NCI-H510A treated with DMSO at 0.1 percent for 48 hours (cell line): ENCODE measurements at places on chromosomes 6 and 20.
A peak's percentile ranks its signal among the peaks of the same experiment; 100 is the strongest.

- DNase-seq, result peak; percentile 92
Measured at GRCh38 chr6:33323623-33323948, 6.0 kb upstream of the ZBTB22 start.

GRCh38 chr6:72683797-72684196 is 61.9 kb downstream of the KCNQ5 start:
- DNase-seq, result no peak

DNA sequence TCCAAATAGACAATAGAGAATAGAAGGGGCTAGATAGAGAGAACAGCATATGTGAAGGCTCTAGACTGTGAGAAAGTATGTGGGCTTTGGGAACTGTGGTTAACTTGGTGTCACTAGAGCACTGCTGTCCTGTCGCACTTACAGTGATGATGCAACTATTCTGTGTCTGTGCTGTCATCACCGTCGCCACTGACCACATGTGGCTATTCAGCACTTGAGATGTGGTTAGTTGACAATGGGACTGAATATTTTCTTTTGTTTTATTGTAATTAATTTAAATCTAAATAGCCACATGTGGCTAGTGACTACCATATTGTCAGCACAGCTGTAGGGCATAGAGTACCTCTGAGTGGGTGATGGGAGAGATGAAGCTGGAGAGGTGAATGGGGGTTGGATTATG is 39.0 kb upstream of the IFNGR1 start:
- DNase-seq, result no peak

DNA sequence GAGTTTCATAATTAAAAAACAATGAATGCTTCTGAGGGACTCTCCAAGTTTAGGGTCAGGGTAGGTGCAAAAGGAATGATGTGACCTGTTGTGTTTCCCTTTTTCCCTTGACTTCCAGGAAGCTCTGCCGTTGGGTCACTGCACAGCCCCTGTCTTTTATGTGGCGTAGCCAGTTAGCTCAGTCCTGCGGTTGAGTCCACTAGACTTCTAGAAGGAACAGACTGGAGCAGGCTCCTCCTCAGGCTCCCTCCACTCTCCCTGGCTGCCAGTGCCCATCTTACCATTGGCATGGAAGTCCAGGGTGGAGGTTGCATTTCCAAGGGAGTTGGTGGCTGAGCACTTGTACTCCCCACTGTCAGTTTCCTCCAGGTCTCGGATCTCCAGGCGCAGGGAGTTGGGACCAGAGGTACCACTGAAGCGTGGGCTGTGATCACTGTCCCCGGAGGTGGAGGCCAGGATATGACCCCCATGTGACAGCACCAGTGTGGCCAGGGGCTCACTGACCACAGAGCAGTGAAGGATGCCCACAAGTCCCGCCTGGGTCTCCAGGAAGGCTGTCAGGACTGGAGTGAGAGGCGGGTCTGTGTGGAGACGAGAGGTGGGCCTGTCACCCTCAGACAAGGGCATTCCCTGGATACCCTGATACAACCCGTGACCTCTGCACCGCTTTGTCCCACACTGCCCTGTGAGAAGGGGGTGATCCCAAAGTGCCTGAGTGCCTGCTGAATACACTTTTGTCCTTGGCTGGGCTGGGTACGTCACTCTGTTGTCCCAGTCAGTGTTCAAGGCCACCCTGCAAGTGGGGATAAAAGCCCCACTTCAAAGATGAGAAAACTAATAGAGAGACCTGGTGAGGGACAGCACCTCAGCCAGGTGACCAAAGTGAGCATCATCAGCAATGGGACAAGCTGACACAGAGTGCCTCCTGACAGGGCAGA is 11.1 kb downstream of the SIGLEC1 start:
- DNase-seq, result no peak

DNA sequence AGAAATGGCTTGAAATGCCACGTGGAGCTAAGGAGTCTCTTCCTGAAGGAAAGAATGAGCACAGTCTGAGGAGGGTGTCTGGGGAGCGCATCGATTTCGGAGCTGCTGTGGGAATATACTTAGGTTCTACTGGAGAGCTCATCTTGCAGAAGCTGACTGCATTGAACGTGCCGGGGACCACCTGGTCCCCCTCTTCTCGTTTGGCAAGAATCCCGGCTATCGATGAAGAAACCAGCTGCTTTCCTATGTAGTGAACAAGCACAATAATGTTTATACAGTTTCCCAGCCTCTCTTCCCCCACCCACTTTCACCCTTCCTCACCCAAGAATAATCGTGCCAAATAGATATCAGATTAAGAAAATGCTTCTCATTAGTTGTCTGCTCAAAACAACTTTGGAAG is 242.5 kb downstream of the PACRG start:
- DNase-seq, result no peak

DNA sequence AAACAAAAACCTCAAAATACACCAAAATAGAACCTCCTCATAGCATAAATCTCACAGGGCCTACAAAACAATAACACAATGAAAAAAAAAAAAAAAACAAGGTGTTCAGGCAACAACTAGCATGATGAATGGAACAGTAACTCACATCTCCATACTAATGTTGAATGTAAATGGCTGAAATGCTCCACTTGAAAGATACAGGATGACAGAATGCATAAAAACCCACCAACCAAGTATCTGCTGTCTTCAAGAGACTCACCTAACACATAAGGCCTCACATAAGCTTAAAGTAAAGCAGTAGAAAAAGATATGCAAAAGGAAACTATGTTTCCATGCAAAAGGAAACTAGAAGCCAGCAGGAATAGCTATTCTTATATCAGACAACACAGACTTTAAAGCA is 121.3 kb downstream of the CDK19 start:
- DNase-seq, result no peak

DNA sequence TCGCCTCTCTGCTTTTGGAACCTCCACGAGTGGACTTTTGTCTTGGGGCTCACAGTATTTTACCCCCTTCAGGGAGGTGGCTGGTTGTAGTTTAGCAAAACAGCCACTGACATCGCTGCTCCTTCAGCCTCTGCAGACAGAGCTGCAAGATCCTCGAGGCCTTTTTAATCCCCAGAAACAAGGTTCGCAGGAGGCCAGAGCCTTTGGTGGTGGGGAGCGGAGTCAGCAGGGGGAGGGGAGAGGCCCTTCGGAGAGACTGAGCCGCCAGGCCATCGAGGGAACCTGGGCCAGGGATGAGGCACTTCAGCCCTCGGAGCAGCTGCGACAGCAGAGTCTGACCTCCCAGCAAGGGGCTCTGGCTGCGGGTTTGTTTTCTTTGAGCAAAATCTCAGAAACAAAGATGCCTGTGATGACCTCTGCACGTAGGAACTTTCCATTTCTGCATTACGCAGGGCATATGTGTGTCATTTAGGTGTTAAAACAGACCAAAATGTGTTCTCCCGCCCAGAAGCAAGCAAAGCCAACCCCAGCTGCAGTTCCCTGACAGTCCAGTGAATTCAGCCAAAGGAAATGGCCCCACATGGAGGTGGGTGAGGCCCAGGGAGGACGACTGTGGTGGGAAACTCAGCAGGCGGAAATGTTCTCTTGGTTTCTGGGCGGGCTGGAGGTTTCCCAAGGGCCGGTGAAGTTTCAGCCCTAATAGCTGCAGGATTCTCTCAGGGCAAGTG is 171.2 kb upstream of the SULF2 start:
- DNase-seq, result no peak

DNA sequence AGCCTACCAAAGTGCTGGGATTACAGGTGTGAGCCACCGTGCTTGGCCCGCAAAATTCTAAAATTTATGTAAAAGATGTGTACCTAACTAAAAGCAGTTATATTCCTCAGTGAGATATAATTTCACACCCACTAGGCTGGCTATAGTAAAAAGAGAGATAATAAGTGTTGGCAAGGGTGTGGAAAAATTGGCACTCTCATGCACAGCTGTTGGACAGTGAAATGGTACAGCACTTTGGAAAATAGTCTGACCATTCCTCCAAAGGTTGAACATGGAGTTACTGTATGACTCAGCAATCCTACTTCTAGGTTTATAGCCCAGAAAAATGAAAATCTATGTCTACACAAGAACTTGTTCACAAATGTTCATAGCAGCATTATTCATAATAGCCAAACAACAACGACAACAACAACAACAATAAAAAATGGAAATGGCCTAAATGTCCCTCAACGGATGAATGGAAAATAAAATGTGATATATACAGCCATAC is 13.9 kb downstream of the C6orf15 start:
- no peak for DNase-seq

DNA sequence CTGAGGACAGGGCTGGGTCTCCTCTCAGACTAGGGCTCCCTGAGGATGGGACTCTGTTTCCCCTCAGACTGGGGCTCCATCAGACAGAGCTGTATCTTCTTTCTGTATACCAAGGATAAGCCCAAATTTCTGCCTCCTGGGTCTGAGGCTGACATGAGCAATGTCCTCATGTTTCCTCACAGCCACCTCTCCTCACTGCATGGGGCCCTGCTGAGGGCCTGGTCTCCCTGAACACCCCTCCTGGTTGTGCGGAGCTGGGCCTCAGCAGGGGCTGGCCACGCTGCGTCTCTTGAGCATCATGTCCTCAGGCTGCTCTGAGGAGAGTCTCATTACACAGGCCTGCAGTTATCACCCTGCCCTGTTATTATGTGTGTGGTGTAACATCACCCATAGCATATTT is 144.6 kb downstream of the LRFN2 start:
- DNase-seq, result no peak

DNA sequence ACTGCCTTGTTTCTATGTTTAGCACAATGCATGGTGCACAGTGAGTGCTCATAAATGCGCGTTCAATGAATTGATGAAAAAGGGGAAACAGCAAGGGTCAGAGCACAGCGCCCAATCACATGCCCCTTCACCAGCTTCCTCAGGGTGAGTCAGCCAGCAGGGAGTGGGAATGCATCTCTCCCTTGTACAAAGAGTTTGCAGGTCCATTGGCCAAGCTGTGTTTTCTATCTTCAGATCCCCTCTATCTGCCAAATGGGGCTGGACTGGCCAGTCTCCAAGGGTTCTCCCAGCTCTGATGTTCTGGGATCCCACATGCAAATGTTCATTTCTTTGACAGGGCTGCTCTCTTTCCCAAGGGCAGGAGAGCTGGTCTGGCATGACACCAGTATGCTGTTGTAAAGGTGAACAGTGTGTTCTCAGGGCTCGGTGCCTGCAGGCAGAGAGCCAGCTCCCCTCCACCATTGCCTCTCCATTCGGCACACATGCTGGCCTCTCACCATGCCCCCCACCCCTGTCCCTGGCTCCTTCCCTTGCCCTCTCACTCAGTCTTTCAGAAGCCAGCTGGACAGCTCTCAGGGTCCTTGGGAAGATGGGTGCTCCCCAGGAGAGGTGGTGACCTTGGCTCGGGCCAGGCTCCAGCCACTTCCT is 25.0 kb downstream of the ANGPT4 start:
- no peak for DNase-seq

GRCh38 chr6:136608991-136609390 is 58.8 kb upstream of the MAP7 start:
- no peak for DNase-seq

- DNase-seq, result no peak
Measured at GRCh38 chr6:139603581-139603980, 229.1 kb upstream of the CITED2 start.

- no peak for DNase-seq
Measured at GRCh38 chr6:69774740-69775584, 21.8 kb downstream of the LMBRD1 start.

DNA sequence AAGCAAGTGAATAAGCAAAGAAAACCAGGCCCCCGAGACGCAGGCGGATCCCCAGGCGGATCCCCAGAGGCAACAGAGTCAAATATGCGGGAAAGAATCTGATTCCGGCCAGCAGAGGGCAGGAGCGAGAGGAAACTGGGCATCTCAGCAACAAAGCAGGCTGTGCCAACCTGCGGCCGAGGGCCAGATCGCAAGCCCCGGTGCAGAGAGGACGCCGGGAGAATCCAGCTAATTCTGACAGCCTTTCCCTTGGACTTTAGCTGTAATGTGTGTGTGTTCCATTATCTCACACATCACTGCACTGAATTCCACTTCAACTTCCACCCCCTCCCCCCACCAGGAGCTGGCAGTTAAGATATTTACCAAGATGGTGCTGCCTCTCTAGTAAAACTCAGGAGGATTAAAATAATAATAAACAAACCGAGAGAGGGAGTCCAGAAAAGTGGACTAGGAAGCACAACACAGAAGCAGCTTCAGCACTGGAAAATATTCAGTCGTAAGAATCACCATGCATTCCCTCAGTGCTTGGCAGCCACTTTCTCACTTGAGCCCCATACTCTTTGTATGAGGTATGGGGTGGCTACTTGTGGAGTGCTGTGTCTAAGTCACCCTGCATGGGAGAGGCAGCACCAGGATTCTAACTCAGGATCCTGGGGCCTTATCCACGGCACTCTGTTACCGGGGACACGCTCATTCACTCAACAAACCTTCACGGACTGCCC is 66.2 kb upstream of the SNX9 start:
- DNase-seq, result peak; percentile 71

- no peak for DNase-seq
Measured at GRCh38 chr6:169366258-169366901, 112.7 kb upstream of the THBS2 start.
